T-helper 2 cell treated with Interferon-gamma antibody and Interleukin-4, amounts not matched to agents 5 μg/mL and 100 μg/mL, for 36 hours (primary cell): ENCODE measurements at places on chromosomes 16 and 17.

GRCh38 chr17:69900829-69901228, 174.2 kb upstream of the KCNJ16 start:
- H3K27ac ChIP-seq, result no peak overlapping the region
- no peak overlapping the region for H3K4me3 ChIP-seq
- no peaks in the 10 kb centered on the region for H3K27me3 ChIP-seq
- no peaks in the 10 kb centered on the region for H3K4me1 ChIP-seq

DNA sequence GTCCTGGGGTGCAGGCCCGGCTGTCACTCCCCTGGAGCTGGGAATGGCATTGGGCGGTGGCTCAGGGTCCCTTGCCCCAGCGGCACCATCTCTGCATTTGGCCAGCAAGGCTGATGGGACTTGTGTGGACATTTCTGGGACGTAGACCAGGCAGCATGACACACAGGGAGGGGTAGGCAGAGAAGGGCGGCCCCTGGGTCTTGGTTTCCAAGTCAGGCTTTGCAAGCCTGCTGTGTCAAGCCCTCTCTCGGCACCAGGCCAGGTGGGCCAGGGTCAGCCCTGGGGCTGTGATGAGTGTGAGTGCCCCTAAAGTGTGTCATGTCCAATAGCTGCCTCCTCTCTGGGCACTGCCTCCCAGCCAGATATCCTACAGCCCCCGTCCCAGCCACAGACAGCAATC, 335.2 kb downstream of the SEC14L1 start:
- peaks cover 65% of the 10 kb centered on the region for H3K4me1 ChIP-seq
- peaks cover 48% of the 10 kb centered on the region for H3K36me3 ChIP-seq
- no peaks in the 10 kb centered on the region for H3K27me3 ChIP-seq
- peak overlapping the region; percentile 55 for H3K27ac ChIP-seq
- no peak for DNase-seq

- H3K27me3 ChIP-seq, result peaks cover 3% of the 10 kb centered on the region
- H3K4me3 ChIP-seq, result no peak overlapping the region
- peaks cover 4% of the 10 kb centered on the region for H3K36me3 ChIP-seq
- H3K27ac ChIP-seq, result no peak overlapping the region
- peaks cover 18% of the 10 kb centered on the region for H3K4me1 ChIP-seq
Measured at GRCh38 chr17:56761387-56761786, 72.3 kb downstream of the C17orf67 start.

DNA sequence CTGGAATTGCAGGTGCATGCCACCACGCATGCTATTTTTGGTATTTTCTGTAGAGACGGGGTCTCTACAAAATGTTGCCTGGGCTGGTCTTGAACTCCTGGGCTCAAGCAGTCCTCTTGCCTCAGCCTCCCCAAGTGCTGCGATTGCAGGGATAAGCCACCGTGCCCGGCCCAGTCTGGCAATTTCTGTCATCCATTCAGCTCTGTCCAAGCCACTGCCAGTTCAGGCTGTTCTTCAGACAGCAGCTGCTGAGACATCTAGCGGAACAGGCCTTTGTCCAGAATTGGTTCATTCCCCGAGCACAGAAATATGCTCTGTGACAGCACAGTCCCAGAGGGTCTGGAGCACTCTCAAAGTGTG, 5.4 kb downstream of the SLC47A1 start:
- H3K27me3 ChIP-seq, result peaks cover 41% of the 10 kb centered on the region
- no peak for DNase-seq
- H3K36me3 ChIP-seq, result no peaks in the 10 kb centered on the region
- no peak overlapping the region for H3K27ac ChIP-seq
- peaks cover 9% of the 10 kb centered on the region for H3K4me1 ChIP-seq
- H3K4me3 ChIP-seq, result no peak overlapping the region

DNA sequence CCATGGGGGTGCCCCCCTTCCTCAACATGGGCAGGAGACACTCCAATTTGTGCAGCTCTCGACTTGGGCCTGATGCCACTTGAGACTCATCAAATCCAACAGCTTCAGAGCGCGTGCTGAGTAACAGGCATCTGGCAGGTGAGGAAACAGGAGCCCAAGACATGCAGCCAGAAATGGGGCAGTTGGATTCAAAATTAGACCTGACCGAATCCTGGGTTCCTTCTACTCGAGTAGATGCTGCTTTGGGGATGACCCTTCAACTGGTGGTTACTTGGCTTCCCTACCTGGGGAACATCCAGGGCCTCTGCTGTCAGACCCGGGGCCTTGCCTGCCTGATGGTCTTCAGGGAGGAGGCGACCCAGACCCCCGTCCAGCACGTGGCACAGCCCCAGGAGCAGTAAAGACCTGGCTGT, 488 bp upstream of the NTN3 start:
- no peaks in the 10 kb centered on the region for H3K36me3 ChIP-seq
- H3K27ac ChIP-seq, result no peak overlapping the region
- peaks cover 1% of the 10 kb centered on the region for H3K4me1 ChIP-seq
- peaks cover 37% of the 10 kb centered on the region for H3K27me3 ChIP-seq

DNA sequence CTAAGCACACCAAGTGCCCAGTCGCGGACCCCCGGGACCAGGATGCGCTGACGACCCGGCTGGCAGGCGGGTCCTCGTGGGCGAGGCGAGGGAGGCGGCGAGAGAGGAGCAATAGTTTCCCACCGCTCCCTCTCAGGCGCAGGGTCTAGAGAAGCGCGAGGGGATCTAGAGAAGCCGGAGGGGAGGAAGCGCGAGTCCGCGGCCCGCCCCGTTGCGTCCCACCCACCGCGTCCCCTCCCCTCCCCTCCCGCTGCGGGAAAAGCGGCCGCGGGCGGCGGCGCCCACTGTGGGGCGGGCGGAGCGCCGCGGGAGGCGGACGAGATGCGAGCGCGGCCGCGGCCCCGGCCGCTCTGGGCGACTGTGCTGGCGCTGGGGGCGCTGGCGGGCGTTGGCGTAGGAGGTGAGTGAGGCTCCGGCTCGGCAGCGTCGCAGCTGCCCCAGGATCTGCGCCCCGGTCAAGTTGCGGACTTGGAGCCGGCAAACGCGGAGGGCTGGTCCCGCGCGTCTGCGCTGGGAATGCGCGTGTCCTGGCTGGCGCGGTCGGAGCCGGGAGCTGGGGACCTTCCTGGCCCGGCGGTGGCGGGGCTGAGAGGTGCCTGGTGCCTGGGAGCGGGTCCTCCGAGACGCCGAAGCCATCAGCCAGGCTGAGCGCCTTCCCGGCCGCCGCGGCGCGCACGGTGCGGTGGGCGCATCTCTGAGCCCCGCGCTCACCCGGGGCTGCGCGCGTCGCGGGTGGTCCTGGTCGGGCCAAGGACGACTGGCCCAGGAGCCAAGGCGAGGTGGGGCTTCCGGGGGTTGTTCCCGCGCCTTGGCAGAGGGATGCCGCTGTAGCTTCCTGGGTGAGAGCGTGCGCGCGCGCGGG, at the start of gene ITGB3:
Gene ITGB3 (plus strand): TSS at position 287 of the 862 bp plus-strand sequence. CDS start 35 bp downstream, at position 322.
- H3K27ac ChIP-seq, result no peak within 1 kb of the TSS
- peaks cover 30% of the 10 kb centered on the region for H3K4me1 ChIP-seq
- H3K27me3 ChIP-seq, result peaks cover 70% of the 10 kb centered on the region
- peak; percentile 58 for DNase-seq

DNA sequence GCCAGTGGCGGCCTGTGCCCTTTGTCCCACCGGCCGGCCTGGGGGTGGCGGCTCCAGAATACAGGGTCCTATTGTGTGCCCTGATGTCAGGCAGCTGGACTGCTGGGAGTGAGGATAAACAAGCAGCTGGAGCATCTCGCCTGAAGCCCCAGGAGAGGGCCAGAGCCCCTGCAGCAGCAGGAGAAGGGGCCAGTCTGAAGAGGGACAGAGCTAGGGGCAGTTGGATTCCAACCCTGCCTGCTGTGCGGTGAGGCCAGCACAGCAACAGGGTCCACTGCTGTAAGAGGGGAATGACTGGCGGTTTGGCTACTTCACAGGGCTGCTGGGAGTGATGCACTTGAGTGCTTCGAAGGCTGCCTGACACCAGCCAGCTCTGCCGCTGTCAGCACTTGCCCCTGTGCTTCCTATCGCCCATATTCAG, 25.0 kb downstream of the RAB11FIP4 start:
- H3K4me3 ChIP-seq, result no peak overlapping the region
- H3K27ac ChIP-seq, result no peak overlapping the region
- no peaks in the 10 kb centered on the region for H3K36me3 ChIP-seq

GRCh38 chr16:25038239-25038954, 23.2 kb upstream of the ARHGAP17 start:
- H3K4me3 ChIP-seq, result no peak overlapping the region
- H3K4me1 ChIP-seq, result peaks cover 2% of the 10 kb centered on the region
- H3K27ac ChIP-seq, result no peak overlapping the region
- no peak for DNase-seq
- no peaks in the 10 kb centered on the region for H3K36me3 ChIP-seq

DNA sequence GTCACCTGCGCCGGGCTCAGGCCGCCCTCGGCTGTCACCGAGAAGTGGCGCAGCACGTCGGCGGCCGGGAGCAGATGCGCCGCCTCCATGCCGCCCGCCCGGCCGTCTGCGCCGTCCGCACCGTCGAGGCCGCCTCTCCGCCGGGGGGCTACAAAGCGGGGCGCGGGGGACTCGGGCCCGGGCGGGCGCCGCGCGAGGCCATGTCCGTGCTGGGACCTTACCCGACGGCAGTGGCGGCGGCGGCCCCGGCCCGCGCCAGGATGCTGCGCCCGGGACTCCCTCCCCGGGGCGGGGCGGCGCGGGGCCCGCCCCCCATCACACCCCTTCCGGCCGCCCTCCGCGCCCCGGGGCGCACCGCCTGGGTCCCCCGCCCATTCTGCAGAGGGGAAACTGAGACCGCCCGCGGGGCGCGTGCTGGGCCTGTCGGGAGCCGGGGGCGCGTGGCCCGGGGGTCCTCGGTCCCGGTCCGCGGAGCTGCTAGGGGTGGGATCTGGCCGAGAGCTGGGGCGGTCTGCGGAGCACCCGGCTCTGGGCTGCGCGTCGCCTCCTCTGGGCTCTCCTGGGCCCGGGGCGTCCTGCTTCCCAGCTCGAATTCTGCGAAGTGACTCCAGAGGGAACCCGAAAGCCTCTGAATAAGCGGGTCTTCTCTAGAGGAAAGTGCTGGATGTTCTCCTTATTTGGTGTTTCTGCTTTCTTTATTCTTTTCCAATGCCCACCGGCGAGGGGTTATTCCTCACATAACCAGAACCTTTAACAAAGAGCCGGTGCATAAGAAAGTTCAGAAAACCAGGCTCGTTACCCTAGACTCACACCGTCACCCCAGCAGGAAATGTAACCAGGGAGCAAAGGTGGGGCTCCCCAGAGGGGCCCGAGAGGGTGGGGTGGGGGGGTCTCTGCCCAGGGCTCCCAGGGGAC, at the start of gene ATP2A3:
Gene ATP2A3 (minus strand): TSS at position 235 of the 915 bp plus-strand sequence. CDS start 146 bp downstream, at position 89.
- peaks cover 23% of the 10 kb centered on the region for H3K36me3 ChIP-seq
- H3K27ac ChIP-seq, result peak within 1 kb of the TSS; percentile 92
- peaks cover 46% of the 10 kb centered on the region for H3K4me1 ChIP-seq
- H3K4me3 ChIP-seq, result peak within 1 kb of the TSS; percentile 93

DNA sequence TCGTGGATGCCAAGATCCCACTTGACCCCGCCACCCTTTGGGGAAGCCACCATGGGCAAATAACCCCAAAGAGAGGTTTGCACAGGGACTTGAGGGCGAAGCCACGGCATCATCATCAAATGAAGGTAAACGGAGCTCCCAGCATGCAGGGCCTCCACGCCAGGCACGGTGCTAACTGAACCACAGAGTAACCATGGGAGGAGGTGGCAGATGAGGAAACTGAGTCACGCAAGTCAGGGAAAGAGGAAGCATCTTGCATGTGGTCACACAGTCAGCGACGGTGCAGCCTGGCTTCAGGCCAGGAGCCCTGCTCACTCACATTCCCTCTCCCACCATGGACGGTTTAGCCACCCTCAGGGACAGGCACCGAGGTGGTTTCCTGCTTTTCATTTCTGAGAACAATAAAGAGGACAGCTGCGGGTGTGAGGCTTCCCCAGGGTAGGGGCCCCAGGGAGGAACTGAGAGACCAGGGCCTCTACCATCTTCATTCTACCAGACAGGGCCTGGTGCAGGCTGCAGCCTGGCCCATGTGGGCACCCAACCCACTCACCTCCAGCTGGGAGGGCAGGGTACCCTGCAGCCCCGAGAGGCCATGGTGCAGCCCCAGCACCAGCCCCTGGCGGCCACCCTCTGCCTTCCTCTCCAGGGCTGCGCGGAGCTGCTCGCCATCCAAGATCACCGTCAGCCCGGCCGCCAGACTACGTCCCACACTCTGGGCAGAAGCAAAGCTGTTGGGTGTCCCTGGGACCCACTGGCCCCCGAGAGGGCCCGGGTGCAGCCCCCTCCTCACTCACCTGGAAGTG, 78.3 kb downstream of the RMI2 start:
- no peak for DNase-seq
- H3K27me3 ChIP-seq, result peaks cover 2% of the 10 kb centered on the region
- no peak overlapping the region for H3K27ac ChIP-seq
- H3K36me3 ChIP-seq, result no peaks in the 10 kb centered on the region
- H3K4me1 ChIP-seq, result peaks cover 1% of the 10 kb centered on the region

DNA sequence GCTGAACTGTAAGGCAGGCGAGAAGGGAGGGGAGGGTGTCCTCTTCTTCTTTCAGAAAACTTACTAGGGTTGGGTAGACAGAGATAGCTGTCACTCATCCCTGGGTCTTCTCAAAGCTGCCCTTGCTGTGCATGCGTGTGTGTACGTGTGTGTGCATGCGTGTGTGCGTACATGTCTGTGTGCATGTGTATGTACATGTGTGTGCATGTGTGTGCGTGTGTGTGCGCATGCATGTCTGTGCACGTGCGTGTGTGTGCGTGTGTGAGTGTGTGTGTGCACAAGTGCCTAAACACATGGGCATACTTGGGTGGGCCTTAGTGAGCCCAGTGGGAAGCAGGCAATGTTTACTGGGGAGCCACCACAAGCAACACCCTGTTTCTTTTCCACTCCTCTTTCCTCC, 154.8 kb upstream of the TNRC6C start:
- peaks cover 33% of the 10 kb centered on the region for H3K27me3 ChIP-seq
- no peak overlapping the region for H3K4me3 ChIP-seq
- no peaks in the 10 kb centered on the region for H3K36me3 ChIP-seq
- DNase-seq, result no peak

DNA sequence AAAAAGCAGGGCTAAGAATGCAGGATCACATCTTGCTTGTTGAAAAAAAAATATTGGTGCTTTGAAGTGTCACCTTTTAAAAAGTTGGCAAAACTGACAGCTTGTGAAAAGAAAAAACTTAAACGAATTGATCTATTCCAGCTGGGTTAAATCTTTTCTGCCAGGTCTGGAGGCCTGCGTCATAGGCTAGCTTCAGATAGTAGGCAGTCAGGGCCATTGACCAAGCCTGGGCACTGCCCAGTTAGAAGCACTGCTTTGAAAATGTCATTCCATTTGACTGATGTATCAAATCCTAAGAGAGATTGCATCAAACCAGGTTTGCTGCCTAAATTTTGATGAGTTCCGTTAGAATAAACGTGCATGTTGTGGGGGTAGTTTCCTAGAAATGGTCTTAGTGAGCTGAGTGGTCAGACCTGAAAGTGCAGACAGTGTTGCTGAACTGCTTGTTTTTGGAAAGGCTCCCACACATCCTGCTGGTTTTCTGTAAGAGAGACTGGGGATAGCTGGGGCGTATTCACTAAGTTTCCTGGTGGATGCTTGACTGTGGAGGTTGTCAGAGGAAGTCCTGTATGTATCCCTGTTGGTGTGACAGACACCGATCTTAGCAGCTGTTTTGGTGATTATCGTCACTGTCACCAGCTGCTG, 38.8 kb downstream of the NUP88 start:
- H3K4me1 ChIP-seq, result no peaks in the 10 kb centered on the region
- no peak overlapping the region for H3K4me3 ChIP-seq
- peaks cover 66% of the 10 kb centered on the region for H3K36me3 ChIP-seq
- H3K27ac ChIP-seq, result no peak overlapping the region
